ENCODE measurements at places on chromosomes 6 and 20. TPM values are rescaled to one million over a fixed set of nuclear protein-coding genes. Genes with fewer than 3 reads are reported as not detected.

Gene FAM217A
- total RNA-seq, result not detected

Gene ERGIC3
- 361 TPM for total RNA-seq

Gene ECT2L
- not detected for total RNA-seq

Gene GINS1
- total RNA-seq, result 1.4 TPM

Gene EFCAB8
- total RNA-seq, result not detected

Gene BPIFB2
- not detected for total RNA-seq
